ENCODE measurements at places on chromosomes 1 and 21. TPM values are rescaled to one million over a fixed set of nuclear protein-coding genes. Genes with fewer than 3 reads are reported as not detected.

Gene CHI3L2
- total RNA-seq = 28.1 TPM

Gene MFAP2
- not detected for total RNA-seq

Gene ABCA4
- not detected for total RNA-seq

Gene TMEM52
- 0.69 TPM for total RNA-seq

Gene SPRR2F
- total RNA-seq = not detected

DNA sequence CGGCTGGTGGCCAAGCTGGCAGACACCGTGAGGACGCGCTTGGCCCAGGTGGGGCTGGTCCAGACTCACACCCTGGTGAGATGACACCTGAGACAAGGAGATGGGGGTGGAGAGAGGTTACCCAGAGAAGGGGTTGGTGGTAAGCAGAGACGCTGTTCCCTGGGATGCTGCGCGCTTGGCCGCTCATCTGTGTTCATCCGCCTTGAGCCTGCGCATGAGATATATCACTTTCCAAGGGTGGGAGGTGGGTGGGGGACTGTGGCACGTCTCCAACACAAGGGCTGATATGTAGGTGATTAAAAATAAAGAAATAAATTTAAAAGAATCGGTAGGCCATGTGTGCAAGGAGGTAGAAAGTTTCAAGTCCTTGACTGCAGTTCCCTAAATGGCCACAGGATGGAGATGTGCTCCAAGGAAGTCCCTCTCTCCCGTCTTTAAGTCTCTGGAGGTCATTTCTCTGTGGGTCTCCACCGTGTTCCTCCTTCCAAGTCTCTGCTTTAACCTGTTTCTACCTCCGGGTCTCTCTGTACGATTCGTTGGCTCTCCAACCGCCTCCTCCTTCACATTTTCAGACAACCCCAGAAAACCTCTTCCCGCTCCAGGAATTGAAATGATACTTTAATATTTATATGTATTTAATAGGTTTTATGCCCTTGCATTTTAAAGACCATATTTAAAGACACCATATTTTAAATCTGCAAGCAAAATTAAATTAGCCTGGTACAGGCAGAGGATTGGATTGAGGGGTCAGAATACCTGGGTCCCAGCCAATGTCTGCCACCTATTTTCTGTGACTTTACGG is 4.5 kb downstream of the TTC24 start:
- no peaks in the 10 kb centered on the region for H3K27me3 ChIP-seq
- no peak overlapping the region for H3K4me3 ChIP-seq
- H3K36me3 ChIP-seq = peaks cover 3% of the 10 kb centered on the region
- peak; percentile 63 for DNase-seq
- H3K27ac ChIP-seq = no peak overlapping the region

GRCh38 chr1:223248770-223249140 is 105.7 kb upstream of the TLR5 start:
- peaks cover 6% of the 10 kb centered on the region for H3K27me3 ChIP-seq
- H3K36me3 ChIP-seq = no peaks in the 10 kb centered on the region
- peaks cover 26% of the 10 kb centered on the region for H3K4me1 ChIP-seq
- peak; percentile 58 for DNase-seq

GRCh38 chr21:31340942-31341487 is 3.0 kb downstream of the TIAM1 start:
- no peak overlapping the region for H3K4me3 ChIP-seq
- H3K27ac ChIP-seq = no peak overlapping the region
- no peak for DNase-seq
- peaks cover 4% of the 10 kb centered on the region for H3K4me1 ChIP-seq

DNA sequence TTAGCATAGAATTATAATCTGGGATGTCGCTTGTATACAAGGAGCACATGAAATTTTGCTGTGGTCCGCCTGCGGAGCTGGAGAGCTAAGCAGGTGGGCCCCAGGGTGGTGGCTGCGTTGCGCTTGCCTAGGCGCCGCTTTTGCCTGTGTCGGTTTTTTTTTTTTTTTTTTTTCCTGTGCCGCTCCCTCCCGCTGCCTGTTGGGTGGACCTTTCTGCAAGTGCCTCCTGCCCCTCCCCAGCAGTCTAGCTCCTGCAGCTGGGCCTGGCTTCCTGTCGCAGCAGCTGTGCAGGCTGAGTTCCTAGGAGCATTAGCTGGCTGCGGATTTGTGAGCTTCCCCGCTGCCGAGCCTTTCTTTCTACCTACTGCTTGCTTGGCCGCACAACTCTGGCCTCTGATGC is 20.6 kb downstream of the PYHIN1 start:
- peaks cover 52% of the 10 kb centered on the region for H3K36me3 ChIP-seq
- H3K27ac ChIP-seq = no peak overlapping the region
- H3K4me1 ChIP-seq = no peaks in the 10 kb centered on the region
- no peak for DNase-seq

DNA sequence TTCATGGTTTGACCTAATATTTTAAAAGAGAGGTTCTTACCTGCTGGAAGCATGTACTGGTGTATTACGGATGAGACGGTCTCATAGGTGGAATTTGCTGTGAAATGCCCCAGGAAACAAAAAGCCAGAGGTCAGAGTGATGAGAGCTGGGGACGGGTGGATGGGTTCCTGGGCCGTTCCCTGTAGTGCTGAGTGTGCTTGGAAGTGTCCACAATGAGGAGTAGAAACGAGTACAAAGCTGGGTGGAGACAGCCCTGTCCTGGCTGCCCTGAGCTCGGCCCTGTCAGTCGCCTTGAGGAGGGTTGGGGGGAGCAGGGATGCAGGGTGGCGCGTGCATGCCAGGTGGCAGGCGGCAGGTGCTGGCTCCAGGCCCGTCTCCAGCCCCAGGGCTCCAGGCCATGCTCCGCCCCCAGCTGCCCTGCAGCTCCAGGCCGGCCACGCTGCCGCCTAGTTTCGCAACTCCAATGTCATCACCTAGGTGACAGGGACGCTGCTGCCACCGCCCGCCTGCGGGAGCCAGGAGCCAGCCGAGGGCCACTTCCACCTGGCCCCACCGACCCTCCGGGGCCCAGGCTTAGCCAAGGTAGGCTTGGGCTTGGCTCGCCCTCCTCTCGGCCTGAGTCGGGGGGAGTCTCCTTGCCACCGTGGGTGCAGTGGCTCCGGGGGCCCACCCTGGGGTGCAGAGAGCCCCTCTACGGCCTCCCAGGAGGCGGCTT is 16.4 kb downstream of the TP73 start:
- no peaks in the 10 kb centered on the region for H3K4me1 ChIP-seq
- H3K4me3 ChIP-seq = no peak overlapping the region
- H3K36me3 ChIP-seq = no peaks in the 10 kb centered on the region
- DNase-seq = no peak
- H3K27ac ChIP-seq = no peak overlapping the region
- H3K27me3 ChIP-seq = no peaks in the 10 kb centered on the region

- DNase-seq = no peak
- H3K36me3 ChIP-seq = no peaks in the 10 kb centered on the region
- no peak overlapping the region for H3K27ac ChIP-seq
- no peaks in the 10 kb centered on the region for H3K27me3 ChIP-seq
- peak overlapping the region; percentile 1 for H3K4me3 ChIP-seq
- H3K4me1 ChIP-seq = peaks cover 19% of the 10 kb centered on the region
Observed at GRCh38 chr1:204705888-204706837, 20.6 kb upstream of the LRRN2 start.

DNA sequence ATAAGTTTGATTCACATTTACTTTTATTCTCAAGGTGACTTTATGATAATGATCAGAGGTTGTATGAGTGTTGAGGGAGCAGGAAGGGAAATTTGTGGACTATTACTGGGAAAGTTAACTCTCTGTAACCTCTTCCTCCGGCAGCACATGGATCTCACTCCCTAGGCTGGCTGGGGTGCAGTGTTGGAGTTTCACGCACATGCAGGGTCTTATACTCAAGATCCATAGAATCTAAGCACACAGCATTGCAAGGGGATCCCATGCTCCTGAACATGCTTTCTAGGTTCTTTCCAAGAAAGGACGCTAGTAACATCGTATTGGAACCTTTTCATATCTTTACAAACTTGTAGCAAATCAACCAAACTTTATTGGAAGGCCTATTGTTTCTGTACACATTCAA is 757.6 kb upstream of the TPTE start:
- no peak overlapping the region for H3K4me3 ChIP-seq
- no peaks in the 10 kb centered on the region for H3K36me3 ChIP-seq
- no peaks in the 10 kb centered on the region for H3K27me3 ChIP-seq
- H3K4me1 ChIP-seq = no peaks in the 10 kb centered on the region

- DNase-seq = peak; percentile 19
- H3K4me1 ChIP-seq = no peaks in the 10 kb centered on the region
- no peaks in the 10 kb centered on the region for H3K36me3 ChIP-seq
- H3K4me3 ChIP-seq = no peak overlapping the region
Observed at GRCh38 chr1:108897865-108898720, 21.3 kb downstream of the GPSM2 start.

DNA sequence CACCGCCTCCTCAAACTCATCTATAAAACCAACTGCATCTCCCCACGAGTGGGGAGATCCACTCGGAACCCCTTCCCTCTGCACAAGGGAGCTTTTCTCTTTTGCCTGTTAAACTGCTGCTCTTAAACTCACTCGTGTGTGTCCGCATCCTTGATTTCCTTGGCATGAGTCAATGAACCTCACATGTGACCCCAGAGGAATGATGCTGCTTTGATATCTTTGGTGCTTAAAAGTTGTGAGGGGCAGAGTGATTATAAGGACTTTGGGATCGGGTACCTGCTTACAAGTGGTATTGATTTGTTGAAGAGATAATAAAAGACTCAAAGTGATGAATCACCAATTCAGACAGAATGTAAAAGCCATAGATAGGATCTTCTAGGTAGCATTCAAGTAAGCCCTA is 125.3 kb downstream of the GREM2 start:
- DNase-seq = no peak
- no peaks in the 10 kb centered on the region for H3K36me3 ChIP-seq
- H3K4me3 ChIP-seq = no peak overlapping the region
- H3K4me1 ChIP-seq = no peaks in the 10 kb centered on the region

DNA sequence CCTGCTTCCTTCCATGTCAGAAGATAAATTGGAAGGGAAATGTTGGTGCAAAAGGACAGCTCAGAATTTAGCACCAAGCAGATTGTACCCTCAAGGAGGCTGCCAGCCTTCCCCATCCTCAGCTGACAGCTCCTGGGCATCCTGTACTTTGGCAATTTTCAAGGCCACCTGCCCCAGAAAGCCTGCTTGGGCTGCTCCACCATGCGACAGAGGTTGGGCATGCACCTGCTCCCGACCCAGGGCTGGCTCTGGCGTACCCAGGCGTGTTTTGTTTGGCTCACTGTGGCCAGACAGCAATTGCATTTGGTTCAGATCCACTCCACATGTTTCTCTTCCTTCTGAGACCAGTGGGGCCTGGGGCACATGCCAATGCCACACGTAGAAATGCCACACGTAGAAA is 547.8 kb downstream of the NPHP4 start:
- H3K27me3 ChIP-seq = no peaks in the 10 kb centered on the region
- no peak overlapping the region for H3K4me3 ChIP-seq
- H3K27ac ChIP-seq = no peak overlapping the region

DNA sequence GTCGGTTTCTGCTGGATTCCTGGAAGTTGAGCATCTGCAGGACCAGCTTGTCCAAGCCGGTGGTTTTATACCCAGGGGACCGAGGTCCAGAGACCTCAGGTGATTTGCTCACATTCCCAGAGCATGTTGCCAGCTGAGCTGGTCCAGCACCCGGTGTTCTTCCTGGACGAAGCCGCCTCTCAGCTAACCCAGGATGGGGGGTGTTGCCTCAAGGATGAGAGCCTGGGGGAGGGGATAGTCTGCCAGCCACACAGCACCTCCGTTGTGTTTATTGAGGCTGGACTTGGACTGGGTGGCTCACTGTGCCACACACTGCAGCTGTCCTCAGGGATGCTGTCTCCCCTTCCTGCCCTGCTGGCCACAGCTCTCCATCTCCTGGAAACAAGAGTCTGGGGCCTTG is 1.5 kb downstream of the TMEM201 start:
- peaks cover 12% of the 10 kb centered on the region for H3K4me1 ChIP-seq
- H3K4me3 ChIP-seq = no peak overlapping the region
- H3K36me3 ChIP-seq = no peaks in the 10 kb centered on the region
- no peak for DNase-seq
- H3K27ac ChIP-seq = no peak overlapping the region
- H3K27me3 ChIP-seq = no peaks in the 10 kb centered on the region

- H3K27ac ChIP-seq = no peak overlapping the region
- no peaks in the 10 kb centered on the region for H3K36me3 ChIP-seq
- no peak overlapping the region for H3K4me3 ChIP-seq
- DNase-seq = no peak
Observed at GRCh38 chr1:235946571-235946981, 79.9 kb upstream of the LYST start.

DNA sequence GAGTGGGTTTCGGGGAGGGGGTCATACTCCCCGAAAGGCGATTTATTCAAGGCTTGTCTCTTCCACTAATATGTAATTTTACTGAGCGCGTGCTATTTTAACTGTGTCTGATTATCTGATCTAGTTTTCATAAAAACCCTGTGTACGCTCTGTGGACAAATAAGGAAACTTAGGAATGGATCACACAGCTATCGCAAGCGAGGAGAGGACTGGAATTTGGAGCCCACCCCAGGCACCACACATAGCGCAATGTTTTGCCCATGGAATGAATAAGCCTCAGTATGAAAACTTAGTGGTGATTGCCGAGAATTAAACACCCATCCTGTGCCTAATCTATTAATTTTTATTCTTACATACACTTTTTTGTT is 9.8 kb upstream of the RAB42 start:
- peak overlapping the region; percentile 70 for H3K27ac ChIP-seq
- H3K4me1 ChIP-seq = peaks cover 11% of the 10 kb centered on the region
- peaks cover 8% of the 10 kb centered on the region for H3K36me3 ChIP-seq
- no peaks in the 10 kb centered on the region for H3K27me3 ChIP-seq

DNA sequence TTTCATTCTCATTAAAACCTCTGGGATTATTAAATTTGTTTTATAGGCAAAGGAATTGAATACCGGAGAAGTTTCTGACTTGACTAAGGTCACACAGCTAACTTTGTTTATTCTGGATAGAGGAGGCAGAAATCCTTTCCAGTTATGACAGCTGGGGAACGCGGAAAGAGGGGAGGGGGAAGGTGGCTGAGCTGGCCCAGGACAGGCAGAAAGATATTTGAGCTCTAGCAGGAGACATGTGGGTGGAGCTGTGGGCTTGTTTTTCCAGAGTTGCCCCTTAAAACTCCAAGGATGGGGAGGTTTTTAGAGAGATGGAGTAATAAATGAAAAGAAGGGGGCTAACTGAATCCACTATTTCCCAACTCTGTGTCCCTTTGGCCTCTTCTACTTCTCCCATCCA is 27.8 kb downstream of the FOXD2 start:
- H3K4me3 ChIP-seq = no peak overlapping the region
- peaks cover 43% of the 10 kb centered on the region for H3K27me3 ChIP-seq
- no peaks in the 10 kb centered on the region for H3K4me1 ChIP-seq
- H3K27ac ChIP-seq = no peak overlapping the region
- H3K36me3 ChIP-seq = no peaks in the 10 kb centered on the region
- no peak for DNase-seq
